ENCODE measurements at places on chromosomes 16 and 17. TPM values are rescaled to one million over a fixed set of nuclear protein-coding genes. Genes with fewer than 3 reads are reported as not detected.

- H3K27me3 ChIP-seq: no peaks in the 10 kb centered on the region
- H3K36me3 ChIP-seq: no peaks in the 10 kb centered on the region
- H3K4me3 ChIP-seq: no peak overlapping the region
- no peak overlapping the region for H3K27ac ChIP-seq
- no peak for DNase-seq
- no peaks in the 10 kb centered on the region for H3K4me1 ChIP-seq
Measured at GRCh38 chr16:46427340-46428107, 193.7 kb downstream of the SHCBP1 start.

- no peaks in the 10 kb centered on the region for H3K36me3 ChIP-seq
- no peak for DNase-seq
- H3K4me3 ChIP-seq: peak overlapping the region; percentile 92
- no peaks in the 10 kb centered on the region for H3K27me3 ChIP-seq
- H3K4me1 ChIP-seq: peaks cover 45% of the 10 kb centered on the region
Measured at GRCh38 chr16:15948532-15949209, 745 bp upstream of the ABCC1 start.

- no peaks in the 10 kb centered on the region for H3K36me3 ChIP-seq
- no peak for DNase-seq
- no peaks in the 10 kb centered on the region for H3K4me1 ChIP-seq
- H3K27me3 ChIP-seq: no peaks in the 10 kb centered on the region
Measured at GRCh38 chr17:7818026-7818425, 16.0 kb upstream of the KDM6B start.

GRCh38 chr17:27245230-27245696 is 48.7 kb upstream of the WSB1 start:
- DNase-seq: peak; percentile 26
- peaks cover 2% of the 10 kb centered on the region for H3K27me3 ChIP-seq
- H3K36me3 ChIP-seq: no peaks in the 10 kb centered on the region
- H3K4me3 ChIP-seq: no peak overlapping the region

GRCh38 chr17:68840073-68840472 is 115.1 kb downstream of the ABCA8 start:
- no peaks in the 10 kb centered on the region for H3K4me1 ChIP-seq
- DNase-seq: no peak
- no peaks in the 10 kb centered on the region for H3K27me3 ChIP-seq
- H3K27ac ChIP-seq: no peak overlapping the region
- H3K4me3 ChIP-seq: no peak overlapping the region

RND2 gene
- not detected for total RNA-seq

USP43 gene
- total RNA-seq: not detected

ITGAX gene
- total RNA-seq: 1.9 TPM

TMEM208 gene
- total RNA-seq: 31.0 TPM

CCL16 gene
- not detected for total RNA-seq
